ENCODE measurements at places on chromosomes 3 and 15.
A peak's percentile ranks its signal among the peaks of the same experiment; 100 is the strongest.

- no peak for DNase-seq
Measured at GRCh38 chr15:79314811-79315210, 3.9 kb downstream of the TMED3 start.

GRCh38 chr3:153768561-153769469 lies 352.4 kb upstream of the ARHGEF26 start:
- DNase-seq, result peak; percentile 66

DNA sequence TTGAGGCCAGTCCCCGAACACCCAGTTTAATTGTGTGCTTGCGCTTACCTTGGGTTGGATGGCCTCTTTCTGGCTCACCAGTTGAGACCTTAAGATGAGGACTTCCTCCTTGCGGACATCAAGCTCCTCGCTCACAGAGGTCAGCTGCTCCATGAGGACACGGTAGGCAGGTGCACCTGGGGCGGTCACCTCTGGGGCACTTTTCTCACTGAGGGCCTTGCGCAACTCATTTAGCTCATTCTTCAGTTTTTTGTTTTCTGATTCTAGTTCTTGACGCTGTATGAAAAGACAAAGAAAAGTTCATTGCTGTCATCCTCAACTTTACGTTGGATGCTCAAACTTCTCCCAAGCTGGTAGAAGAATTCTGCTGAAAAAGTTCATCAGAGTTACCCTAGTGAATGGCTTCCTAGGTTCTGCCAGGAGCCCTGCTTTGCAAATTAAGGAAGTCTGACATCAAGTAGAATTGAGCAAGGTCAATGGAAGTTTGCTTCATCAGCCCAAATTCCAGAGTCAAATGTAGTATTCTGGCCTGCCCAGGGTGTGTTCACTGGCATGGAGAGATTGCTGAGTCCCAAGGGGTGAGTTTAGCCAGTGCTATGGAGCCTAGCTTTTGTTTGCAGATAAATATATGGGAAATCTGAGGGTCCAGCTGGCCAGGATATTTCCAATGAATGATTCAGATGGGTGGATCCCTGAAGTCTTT lies 55.8 kb upstream of the MYO5C start:
- no peak for DNase-seq

- DNase-seq, result no peak
Measured at GRCh38 chr3:127011270-127011992, 28.5 kb downstream of the PLXNA1 start.

DNA sequence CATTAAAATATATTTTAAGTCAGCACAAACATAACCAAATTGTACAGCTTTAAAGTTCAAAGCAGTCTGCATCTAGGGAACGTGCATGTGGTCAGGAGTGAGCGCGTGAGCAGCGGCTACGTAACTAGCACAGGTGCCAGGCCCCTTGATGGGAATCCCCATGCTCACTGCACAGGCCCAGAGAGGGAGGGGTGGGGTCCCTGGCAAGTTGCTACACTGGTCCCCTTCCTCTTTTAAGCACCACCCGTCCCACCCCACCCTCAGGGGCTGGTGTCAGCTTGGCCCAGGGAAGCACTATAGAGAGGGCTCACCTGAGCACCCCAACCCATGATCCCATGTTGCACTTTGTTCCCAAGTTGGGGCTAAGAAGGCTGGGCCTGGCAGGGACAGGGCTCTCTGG lies 835 bp upstream of the GMPPB start:
- DNase-seq, result no peak

GRCh38 chr3:193714523-193715137 lies 121.6 kb downstream of the OPA1 start:
- no peak for DNase-seq

Data from iris pigment epithelial cell (primary cell).